ENCODE measurements at places on chromosomes 3 and 15. TPM values are rescaled to one million over a fixed set of nuclear protein-coding genes. Genes with fewer than 3 reads are reported as not detected.

Gene CD200
- total RNA-seq, result 10.2 TPM

Gene ZNF501
- total RNA-seq, result 10.6 TPM

Gene MAGEL2
- 6.4 TPM for total RNA-seq

Gene AP2M1
- total RNA-seq, result 161 TPM

Gene KLHL6
- total RNA-seq, result 4.2 TPM

Gene PEX5L
- 0.21 TPM for total RNA-seq

Gene PPM1L
- total RNA-seq, result 37.3 TPM
